CD4-positive, alpha-beta T cell treated with Interleukin-10 for 1 hour (primary cell): ENCODE measurements at places on chromosomes 3 and 15.
A peak's percentile ranks its signal among the peaks of the same experiment; 100 is the strongest.

- DNase-seq: no peak
Observed at GRCh38 chr3:74387111-74387735, 227.2 kb downstream of the CNTN3 start.

DNA sequence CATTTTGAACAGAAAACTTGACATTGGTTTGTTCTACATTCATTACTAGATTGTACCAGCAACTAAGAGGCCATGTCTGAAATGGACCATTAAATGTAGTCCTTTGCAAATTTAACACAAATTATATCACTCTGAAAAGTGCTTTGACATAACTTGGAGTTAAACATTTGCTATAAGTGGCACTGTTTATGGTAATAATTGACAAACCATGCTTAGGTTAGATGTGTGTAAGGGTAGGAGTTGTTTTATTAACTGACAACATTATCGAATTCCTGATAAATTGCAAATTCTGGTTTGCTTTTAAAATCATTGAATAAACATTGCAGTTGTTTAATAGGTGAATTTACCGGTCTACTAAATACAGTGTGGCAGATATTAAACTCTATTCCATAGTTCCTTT, 6.1 kb upstream of the TMEM207 start:
- DNase-seq: no peak

DNA sequence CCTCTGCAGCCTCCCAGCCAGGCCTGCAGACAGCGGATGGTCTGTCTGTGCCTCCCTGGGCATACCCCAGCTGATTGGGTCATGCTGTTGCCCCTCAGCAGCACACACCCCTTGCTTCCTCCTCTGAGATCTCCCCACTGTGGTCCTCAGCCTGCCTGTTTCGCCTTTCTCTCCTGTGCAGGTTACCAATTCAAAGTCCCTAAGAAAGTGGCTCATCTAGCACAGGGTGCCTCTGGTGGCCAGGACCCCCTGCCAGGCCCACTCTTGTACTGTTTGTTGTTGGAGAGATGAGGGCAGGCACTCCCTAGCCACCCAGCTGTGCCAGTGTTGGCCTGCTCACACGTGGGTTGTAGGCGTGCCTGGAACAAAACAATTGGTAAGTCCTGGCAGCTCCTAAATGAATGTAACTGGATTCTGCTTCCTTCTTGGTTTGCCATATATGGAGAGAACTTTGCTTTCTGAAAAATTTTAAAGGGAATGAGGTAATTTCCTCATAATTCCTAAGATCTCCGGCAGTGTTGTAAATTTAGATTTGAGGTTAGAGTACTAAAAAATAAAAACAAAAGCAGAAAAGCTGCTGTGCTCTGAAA, 213.2 kb upstream of the IL12A start:
- no peak for DNase-seq

- no peak for DNase-seq
Observed at GRCh38 chr3:35404571-35404970, 234.8 kb upstream of the ARPP21 start.

- DNase-seq: no peak
Observed at GRCh38 chr15:35673093-35673684, 127.2 kb upstream of the DPH6 start.

GRCh38 chr15:68681836-68682235, 103.0 kb downstream of the CORO2B start:
- DNase-seq: no peak

- peak; percentile 3 for DNase-seq
Observed at GRCh38 chr3:134852893-134853351, 57.9 kb downstream of the EPHB1 start.
